ENCODE measurements at places on chromosomes 13 and 19.

DNA sequence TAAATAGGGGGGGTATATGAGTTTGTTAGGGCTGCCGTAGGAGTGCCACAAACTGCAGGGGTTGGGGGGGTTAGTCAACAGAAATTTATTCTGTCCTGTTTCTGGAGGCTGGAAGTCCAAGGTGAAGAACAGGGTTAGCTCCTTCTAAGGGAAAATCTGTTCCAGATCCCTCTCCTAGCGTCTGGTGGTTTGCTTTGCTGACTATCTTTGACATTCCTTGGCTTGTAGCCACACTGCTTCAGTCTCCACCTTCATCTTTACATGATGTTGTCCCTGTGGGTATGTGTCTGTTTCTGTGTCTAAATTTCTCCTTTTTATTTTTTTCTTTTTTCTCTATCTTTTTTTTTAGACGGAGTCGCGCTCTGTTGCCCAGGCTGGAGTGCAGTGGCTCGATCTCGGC lies 8.1 kb upstream of the ICAM1 start:
- no peak for DNase-seq

- DNase-seq, result no peak
These were observed 6.1 kb downstream of the DOCK6 start for GRCh38 chr19:11256189-11256588.

- DNase-seq, result peak; percentile 21
These were observed 67.5 kb upstream of the DOCK9 start for GRCh38 chr13:99045396-99045795.

- DNase-seq, result no peak
These were observed 1461.6 kb downstream of the PCDH9 start for GRCh38 chr13:65768545-65768944.

GRCh38 chr13:63209330-63210017 lies 1793.8 kb upstream of the PCDH20 start:
- DNase-seq, result no peak

DNA sequence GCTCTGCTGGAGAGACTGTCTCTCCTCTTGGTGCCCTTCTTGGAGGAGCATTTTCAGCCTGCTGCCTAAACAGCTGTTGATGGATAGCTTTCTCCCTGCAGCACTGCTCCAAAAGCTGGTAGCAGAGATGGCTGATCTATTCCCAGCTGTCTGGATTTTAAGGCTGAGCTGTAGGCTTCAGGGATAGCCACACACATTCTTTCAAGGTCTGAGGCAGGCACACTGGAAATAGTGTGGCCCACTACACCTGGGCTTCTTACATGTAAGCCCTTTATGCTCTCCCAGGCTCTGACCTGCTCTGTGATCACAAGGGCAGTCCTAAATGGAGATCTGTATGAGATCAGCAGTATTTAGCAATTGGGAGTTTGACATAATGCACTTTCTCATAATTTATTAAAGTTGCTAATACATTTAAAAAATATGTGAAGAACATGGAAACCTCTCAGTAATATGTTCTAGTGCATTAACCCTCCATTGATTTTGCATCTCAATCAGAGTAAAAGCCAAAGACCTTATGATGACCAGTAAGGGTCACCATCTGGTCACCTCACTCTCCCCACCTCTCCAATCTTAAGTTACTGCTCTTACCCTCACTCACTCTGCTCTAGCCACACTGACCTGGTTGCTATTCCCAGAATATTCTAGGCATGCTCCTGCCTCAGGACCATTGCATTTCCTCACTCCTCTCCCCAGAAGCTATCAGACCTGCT lies 91.6 kb downstream of the MBNL2 start:
- no peak for DNase-seq
